ENCODE measurements at places on chromosomes 3 and 15.
A peak's percentile ranks its signal among the peaks of the same experiment; 100 is the strongest.

DNA sequence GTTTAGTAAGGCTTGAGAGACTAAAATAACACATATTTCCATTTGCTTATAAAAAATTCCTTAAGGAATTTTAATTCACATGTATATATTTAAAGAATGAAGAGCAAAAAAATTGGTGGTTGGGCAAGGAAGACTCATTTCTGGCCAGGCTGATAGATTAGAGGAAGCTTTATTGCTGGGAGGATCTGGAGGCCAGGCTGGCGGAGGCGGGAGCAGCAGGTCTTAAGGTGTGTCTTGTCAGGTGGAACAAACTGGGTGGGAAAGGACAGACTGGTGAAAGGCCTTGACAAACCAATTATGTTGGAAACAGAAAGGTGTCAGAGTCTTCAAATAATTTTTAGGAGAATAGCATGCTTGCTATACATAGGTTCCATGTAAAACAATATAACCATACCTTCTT, 124.7 kb downstream of the EPHA3 start:
- no peak for DNase-seq

DNA sequence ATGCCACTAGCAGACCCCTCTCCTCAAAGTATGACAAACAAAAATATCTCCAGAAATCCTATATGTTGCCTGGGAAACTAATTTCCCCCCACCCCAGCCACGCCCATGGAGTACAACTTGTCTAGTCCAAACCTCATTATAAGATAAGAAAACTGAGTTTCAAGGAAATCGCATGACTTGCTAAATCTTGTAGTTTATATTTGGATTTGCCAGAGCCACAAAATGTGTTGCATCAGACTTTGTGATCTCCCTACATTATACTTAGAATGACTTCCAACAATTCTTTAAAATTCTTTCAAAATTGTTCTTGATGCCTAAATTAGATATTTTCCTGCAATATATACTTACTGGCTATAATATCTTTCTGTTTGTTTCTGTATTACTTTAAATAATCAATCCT, 1034.4 kb downstream of the IGSF11 start:
- DNase-seq = no peak

- no peak for DNase-seq
Measured at GRCh38 chr15:56344336-56344735, 20.9 kb upstream of the TEX9 start.

GRCh38 chr3:129016356-129016719, 15.2 kb downstream of the EFCC1 start:
- no peak for DNase-seq

DNA sequence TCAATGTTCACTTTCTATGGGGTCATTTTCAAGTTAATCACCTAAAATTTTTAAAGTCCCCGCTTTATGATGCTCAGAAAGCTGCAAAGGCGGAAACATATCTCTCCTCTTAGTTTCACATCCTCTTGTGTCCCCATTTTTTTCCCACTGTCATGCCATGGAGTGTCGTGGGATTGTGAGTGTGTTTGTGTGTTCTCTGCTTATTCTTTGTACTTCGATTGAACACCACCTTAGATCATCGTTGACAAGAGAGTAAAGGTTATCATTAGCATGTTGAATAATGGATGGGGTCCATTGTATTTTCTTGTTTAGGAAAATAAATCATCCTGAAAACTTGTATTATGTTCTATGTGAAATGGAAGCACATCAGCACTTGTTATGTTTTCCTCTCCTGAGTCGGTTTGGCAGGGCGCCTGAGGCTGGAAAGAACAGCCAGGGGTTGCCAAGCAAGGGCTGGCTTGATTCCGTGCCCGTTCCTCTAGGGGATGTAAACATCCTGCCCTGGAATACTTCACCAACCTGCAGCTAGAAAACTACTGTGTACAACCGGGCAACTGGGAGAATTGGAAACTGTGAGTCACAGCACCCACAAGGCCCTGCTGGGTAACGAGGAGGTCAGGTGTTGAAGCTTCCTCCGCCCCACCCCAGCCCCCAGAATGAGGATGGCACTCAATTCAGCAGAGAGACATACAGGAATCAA, 67.2 kb downstream of the EIF4E3 start:
- peak; percentile 71 for DNase-seq

DNA sequence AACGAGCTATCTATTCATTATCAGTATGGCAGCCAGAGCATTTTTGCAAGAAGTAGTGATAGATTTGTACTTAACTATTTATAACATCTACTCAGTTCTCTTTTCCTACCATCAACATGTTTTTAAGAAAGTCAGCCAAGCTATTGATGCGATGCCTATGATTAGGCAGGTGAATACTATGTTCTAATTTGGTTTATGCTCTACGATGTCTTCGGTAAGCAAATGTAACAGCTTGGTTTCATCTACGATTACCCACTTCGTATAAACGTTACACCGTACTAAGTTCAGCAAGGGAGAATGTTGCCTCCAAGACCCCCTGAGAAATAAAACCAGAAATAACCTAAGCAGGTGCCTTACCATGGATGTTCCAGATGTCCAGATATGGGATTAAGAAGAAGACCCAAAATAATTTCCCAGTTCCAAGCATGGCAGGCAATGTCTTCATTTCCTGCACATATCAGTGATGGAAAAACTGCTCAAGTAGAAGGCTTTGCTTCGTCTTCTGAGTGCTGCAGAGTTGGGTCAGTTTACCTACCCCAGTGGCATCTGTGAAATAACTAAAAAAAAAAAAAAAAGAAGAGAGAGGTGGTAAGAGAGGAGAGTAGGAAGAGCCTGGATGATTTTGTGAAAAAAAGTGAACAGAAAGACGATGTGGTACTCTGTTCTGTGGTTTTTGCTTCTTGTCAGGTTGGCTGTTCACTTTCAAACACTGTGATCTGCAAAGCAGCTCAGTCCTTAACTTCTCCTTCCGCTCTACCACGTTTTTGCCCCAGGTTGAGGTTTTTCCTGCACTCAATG, at the start of gene BTLA:
BTLA (minus strand) TSS at position 559 of the 798 bp plus-strand sequence; CDS start at position 445, 114 bp downstream.
- no peak for DNase-seq

DNA sequence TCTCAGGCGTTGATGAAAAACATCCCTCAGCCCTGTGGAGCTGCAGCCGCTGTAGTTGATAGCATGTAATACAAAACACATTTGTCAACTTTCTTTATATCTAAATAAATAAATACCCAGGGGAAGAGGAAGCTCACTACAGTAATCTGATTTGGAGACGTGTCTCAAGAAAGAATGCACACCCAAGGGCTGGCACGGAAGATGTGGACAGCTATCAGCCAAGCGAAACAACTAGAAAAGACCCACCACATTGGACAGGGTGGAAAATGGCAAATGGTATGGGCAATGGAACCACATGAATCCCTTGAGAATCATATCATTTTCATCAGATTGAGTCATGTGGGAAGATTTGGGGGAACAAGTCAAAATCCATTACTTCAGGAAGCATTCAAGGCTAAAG, 43.1 kb upstream of the ALDH1A3 start:
- no peak for DNase-seq

GRCh38 chr3:37871858-37872257, 10.2 kb downstream of the CTDSPL start:
- no peak for DNase-seq

Data from right hindlimb (tissue), 1 donor.